ENCODE measurements at places on chromosomes 11 and 22.

DNA sequence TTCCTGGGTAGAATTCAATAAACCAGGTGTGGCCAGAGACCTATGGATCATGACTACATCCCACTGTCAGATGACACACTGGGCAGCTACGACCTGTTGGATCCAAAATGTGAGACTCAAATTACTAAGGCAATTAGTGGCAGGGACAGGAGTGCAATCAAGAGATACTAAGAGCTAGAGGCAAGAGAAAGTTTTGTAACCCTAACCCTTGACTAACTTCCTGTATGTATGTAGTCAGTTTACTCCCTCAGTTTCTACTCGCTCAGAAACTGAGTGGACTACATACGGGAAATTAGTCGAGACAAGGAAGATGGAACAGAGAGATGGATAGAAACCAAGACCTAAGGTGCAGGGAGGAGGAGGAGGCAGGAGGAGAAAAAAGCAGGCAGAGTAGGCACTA is 2.7 kb downstream of the CYB5R2 start:
- DNase-seq = no peak

DNA sequence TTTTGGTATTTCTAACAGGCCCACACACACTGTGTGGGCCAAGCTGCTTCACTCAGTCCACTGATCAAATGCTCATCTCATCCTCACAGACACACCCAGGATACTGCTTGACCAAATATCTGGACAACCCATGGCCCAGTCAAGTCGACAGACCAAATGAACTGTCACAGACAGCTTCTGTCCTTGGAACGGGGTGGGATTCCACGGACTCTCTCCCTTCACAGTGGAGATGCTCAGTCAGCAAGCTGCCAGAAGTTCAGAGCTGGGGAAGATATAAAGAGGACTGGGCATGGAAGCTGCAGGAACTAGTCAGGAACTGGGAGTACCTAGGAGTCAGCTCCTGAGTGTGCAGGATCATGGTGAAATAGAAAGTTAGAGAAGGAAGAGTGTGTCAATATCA is 34.6 kb upstream of the CD81 start:
- peak; percentile 2 for DNase-seq

- DNase-seq = no peak
These were observed 1.2 kb downstream of the ALDH3B1 start for GRCh38 chr11:68011051-68011943.

GRCh38 chr11:71330349-71330748 is 78.0 kb upstream of the SHANK2 start:
- peak; percentile 10 for DNase-seq

DNA sequence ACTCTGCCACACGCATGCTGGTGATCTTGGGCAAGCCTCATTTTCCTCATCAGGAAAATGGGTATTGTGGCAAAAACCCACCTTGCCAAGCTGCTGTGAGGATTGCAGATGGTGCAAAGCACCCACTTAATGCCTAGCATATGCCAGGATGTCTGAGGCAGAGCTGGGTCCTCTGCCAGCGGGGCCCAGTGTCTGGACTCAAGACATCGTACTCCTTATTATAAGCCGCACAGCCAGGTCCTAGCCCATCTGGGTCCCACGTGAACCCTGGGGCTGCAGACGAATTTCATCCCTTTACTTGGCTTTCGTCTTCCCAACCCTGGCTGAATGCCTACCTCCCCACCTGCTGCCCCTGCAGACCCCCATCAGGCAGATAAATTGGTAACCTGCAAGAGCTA is 34.5 kb upstream of the ALX4 start:
- DNase-seq = no peak

DNA sequence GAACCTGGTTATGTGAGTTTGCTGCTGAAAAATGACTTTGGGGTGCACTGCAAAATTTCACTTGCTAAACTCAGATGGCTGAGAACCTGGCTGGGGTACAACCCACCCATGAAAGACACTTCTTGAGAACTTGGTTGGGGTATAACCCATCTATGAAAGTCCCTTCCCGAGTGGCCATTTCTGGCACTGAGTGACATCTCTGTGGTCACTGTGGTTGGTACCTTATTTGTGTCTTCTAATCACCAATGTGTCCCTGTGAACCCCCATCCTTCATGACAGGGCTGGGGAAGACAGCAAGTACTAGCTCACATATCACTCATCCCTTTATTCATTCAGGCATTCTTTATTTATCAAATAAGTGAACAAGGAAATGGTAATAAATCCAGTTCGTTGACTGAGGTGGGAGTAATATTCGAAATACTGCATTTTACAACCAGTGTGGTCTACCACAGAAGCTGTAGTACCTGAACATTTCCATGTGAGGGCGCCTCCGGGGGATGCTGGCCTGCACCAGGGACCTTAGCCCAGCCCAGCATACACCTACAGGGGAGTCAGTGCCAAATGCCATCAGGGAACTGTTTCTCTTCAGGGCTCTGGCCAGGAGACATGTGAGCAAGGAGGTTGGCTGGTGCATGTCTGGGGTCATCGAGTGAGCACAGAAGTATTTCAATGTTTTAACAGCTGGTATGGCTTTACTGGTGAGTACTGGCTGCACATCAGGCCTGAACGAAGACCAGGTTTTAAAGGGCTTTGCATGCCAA is 122.1 kb downstream of the CSNK2A3 start:
- no peak for DNase-seq

GRCh38 chr11:132353255-132353654 is 982.8 kb downstream of the NTM start:
- DNase-seq = no peak

GRCh38 chr22:49327411-49328117 is 500.1 kb downstream of the BRD1 start:
- peak; percentile 24 for DNase-seq

GRCh38 chr22:48832592-48832991 is 995.1 kb downstream of the BRD1 start:
- DNase-seq = peak; percentile 63

- DNase-seq = no peak
These were observed 29.3 kb downstream of the FAT3 start for GRCh38 chr11:92253945-92254344.

- no peak for DNase-seq
These were observed 184.1 kb upstream of the ARHGAP20 start for GRCh38 chr11:110896358-110896757.

DNA sequence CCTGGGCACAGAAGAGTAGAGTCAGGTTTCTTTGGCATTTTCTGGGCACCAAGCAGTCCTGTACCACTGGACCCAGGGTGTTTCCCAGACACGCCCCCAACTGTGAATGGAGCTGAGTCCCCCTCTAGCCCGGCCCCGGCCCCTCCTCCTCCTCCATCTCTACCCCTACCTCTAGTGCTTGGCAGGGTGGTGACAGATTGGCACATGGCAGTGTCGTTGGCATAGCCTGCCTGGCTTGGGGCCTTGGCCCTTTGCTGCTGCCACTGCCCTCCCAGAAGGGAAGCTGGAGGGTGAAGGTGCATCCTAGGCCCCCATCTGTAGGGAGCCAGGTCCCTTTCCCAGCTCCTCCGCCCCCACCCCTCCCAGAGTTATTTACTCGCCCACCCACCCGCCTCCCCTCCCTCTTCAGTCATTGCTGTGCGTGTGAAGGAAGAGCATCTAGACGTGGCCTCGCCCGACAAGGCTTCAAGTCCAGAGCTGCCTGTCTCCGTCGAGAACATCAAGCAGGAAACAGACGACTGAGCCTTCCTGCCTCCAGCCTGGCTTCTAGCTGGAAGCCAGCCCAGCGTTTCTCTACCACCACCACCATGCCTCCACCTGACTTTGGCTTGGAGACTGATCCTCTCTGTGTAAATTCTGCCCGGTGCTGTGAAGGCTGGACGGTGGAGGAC is 10.9 kb downstream of the CHADL start:
- no peak for DNase-seq

Data from activated effector memory CD4-positive, alpha-beta T cell treated with anti-CD3 and anti-CD28 coated beads, Interleukin-2, amount 50 U/mL, for 16 hours (primary cell).